ENCODE measurements at places on chromosomes 16 and 17.

GRCh38 chr17:50027172-50027880 is 28.6 kb upstream of the ITGA3 start:
- peak; percentile 51 for DNase-seq

- DNase-seq: no peak
These were observed 1.9 kb upstream of the TUBB3 start for GRCh38 chr16:89921131-89921701.

- DNase-seq: no peak
These were observed 74.2 kb upstream of the DNAJA2 start for GRCh38 chr16:47047524-47048203.

DNA sequence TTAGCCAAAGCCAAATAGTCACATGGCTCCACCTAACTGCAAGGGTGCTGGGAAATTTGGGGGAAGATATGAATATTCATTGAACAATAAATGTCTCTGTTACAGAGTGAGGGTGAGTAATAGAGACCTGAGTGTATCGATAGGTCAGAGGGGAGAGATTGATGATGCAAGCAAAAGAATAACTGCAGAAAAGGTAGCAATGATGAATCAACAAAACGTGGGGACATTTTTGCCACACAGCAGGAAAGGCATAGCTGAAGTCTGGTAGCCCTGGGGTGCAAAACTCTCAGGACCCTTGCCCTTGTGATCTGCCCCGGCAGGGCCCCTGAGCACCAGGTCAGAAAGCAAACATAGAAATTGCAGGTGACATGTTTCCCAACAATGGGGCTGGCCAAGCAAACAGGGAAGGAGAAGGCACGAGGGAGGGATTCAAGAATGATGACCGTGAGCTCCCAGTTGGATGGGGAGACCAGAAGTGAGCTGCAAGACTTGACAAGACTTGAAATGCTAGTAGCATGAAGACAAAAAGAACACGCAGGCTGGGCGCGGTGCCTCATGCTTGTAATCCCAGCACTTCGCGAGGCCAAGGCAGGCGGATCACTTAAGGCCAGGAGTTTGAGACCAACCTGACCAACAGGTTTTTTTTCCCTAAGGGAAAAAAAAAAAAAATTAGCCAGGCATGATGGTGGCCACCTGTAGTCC is 12.7 kb upstream of the HERPUD1 start:
- no peak for DNase-seq

- DNase-seq: no peak
These were observed 632 bp downstream of the CYBC1 start for GRCh38 chr17:82449883-82450356.

DNA sequence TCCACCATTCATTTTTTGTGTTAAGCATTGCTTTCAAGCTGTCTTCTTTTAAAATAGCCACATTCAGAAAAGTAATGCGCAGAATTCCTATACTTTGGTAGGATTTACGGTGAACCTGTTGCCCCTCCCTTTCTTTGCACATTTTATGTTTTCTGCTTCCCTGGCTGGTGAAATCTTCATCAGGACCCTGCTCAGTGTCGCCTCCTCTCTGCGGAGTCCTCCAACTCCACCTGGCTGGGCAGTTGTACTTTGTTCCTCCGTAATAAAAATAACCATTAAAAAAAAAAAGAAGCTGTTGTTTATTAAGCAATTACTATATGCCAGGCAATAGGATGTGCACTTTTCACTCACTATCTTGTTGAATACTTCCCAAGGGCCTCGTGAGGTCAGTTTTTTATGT is 2.9 kb downstream of the UMOD start:
- DNase-seq: no peak

DNA sequence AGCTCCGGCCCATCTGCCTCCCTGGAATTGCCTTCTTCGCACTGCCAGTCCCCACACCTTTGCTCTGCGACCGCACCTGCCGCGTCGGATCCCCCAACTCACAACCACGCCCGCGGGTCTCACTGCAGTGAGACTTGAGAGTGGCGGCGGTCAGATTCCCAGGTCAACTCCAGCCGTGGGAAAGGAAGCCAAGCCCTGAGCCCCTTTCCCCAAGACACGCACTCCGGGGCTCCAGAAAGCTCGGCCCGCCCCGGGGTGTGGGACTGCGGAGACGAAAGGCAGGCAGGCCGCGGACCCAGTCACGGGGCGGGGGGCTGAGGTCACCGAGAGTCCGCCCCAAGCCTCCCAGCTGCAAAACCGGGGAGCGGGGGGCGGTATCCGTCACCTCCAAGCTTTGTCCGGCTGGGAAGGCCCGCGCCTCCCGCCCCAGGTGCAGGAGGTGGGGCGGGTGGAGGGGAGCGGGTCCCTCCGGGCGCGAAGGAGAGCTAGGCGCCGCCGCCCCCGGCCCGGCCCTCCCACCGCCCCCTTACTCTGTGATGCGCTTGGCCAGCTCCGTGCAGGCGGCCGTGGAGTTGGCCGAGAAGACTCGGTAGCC is 615 bp downstream of the PRPSAP1 start:
- DNase-seq: no peak

- no peak for DNase-seq
These were observed 205.8 kb downstream of the PRKCA start for GRCh38 chr17:66507982-66508760.

GRCh38 chr16:56610609-56611111 is 2.3 kb downstream of the MT2A start:
- no peak for DNase-seq

GRCh38 chr16:70478912-70479341 is 24.5 kb downstream of the FCSK start:
- DNase-seq: no peak

- DNase-seq: peak; percentile 91
These were observed 457 bp downstream of the CHTF8 start for GRCh38 chr16:69131839-69132423.

All from left hindlimb (tissue), 1 donor.